Fibroblast of lung (primary cell): ENCODE measurements at places on chromosomes 16 and 17. TPM values are rescaled to one million over a fixed set of nuclear protein-coding genes. Genes with fewer than 3 reads are reported as not detected.

DNA sequence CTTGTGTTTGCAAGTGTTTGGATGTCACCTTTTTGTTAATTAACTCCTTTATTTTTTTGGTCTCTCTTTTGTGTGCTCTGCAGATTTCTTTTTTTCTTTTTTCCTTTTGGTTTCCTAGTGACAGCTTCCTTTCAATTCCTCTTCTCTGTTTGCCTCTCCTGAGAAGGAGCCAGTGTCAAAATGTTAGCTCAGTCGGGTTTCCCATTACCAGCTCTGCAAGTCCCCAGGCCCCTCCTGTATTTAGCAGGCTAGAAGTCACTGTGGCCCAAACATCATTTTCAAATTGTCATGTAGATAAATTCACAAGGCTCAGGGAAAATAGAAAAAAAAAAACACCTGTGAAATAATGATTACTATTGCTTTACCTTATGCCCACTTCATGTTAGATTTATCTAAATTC is 1621.6 kb downstream of the CDH8 start:
- no peak for DNase-seq

GRCh38 chr17:27226611-27227230 is 67.2 kb upstream of the WSB1 start:
- peak; percentile 56 for DNase-seq

- no peak for DNase-seq
Observed at GRCh38 chr16:89060207-89060794, 33.4 kb upstream of the ACSF3 start.

Gene PRSS33
- polyA plus RNA-seq = not detected in 2 replicates

DNA sequence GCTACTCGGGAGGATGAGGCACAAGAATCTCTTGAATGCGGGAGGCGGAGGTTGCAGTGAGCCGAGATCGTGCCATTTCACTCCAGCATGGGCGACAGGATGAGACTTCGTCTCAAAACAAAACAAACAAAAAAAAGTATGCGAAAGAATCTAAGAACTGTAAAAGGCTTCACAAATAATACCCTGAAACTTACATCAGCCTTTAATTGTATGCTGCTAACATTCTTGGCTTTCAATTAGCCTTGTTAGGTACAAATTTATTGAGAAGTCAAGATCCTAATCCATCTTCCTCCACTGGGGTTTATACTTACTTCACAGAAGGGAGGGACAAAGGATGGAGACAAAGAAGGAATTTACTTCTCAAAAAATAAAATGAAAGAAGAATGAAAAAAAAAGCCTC is 83.3 kb downstream of the SNX11 start:
- no peak for DNase-seq

GRCh38 chr16:80948886-80949493 is 57.7 kb downstream of the CMC2 start:
- peak; percentile 39 for DNase-seq
